NCI-H1694 (cell line): ENCODE measurements at places on chromosomes 12 and 14.

- DNase-seq: no peak
Observed at GRCh38 chr14:68687746-68688145, 105.1 kb downstream of the ZFP36L1 start.

DNA sequence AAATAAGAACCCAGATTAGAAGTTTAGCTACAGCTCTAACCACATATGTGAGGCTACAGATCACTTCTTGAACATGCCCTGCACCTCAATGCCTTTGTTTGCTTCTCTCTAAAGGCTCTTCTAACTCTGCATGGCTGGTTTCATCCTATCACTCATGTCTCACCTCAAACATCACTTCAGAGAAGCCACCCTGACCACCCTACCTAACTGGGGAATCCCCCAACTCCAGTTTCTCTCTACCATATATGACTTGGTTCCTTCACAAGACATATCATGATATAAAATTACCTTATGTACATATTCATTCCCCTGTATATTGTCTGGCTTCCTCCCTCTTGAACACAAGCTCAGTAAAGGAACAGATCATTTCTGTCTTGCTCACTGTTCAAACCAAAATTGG is 250.2 kb upstream of the GRIP1 start:
- DNase-seq: no peak

- no peak for DNase-seq
Observed at GRCh38 chr12:65293735-65294134, 15.3 kb downstream of the MSRB3 start.

DNA sequence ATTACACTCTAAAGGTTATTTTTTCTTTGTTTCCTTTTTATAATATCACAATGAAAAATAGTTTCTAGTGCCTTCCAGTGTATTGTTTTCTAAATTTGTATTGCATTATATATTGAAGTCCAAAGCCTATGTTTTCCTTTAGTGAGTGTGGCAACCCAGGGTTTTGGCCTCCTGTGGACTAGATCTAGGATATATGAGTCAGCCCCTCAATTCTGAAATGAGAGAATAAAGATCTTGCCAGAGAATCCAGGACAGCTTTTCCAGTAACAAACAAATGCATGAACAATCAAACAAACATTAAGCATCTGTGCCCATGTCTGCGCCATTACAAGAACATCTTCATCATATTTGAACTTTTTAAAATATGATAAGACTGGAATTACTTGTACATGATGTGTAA is 70.7 kb upstream of the SSTR1 start:
- DNase-seq: no peak

GRCh38 chr12:111819191-111820158 is 22.6 kb upstream of the MAPKAPK5 start:
- DNase-seq: no peak

DNA sequence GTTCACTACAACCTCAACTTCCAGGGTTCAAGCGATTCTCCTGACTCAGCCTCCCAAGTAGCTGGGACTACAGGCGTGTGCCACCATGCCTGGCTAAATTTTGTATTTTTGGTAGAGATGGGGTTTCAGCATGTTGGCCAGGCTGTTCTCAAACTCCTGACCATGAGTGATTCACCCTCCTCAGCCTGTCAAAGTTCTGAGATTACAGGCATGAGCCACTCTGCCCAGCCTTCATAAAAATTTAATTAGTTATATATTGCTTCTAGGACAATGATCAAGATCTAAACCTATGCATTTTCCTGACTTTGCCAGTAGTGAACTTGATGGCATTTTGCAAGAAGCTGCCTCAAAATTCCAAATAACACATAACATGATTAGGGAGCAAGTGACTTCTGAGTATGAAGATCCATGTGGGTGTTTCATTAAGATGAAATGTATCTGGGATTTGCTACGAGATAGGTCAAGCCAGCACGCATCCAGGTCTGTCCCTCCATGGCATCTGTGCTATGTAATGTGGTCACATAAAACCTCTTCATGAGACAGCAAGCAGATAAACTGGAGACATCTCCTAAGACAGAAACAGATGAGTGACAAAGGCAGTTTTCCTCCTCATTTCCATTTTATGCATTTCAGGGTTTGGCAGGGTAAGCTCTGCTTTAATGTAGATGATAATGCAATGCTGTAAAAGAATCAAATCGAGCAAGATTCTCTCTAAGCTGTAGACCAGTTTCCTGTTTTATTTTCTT is 319.4 kb upstream of the ATP2B1 start:
- no peak for DNase-seq

DNA sequence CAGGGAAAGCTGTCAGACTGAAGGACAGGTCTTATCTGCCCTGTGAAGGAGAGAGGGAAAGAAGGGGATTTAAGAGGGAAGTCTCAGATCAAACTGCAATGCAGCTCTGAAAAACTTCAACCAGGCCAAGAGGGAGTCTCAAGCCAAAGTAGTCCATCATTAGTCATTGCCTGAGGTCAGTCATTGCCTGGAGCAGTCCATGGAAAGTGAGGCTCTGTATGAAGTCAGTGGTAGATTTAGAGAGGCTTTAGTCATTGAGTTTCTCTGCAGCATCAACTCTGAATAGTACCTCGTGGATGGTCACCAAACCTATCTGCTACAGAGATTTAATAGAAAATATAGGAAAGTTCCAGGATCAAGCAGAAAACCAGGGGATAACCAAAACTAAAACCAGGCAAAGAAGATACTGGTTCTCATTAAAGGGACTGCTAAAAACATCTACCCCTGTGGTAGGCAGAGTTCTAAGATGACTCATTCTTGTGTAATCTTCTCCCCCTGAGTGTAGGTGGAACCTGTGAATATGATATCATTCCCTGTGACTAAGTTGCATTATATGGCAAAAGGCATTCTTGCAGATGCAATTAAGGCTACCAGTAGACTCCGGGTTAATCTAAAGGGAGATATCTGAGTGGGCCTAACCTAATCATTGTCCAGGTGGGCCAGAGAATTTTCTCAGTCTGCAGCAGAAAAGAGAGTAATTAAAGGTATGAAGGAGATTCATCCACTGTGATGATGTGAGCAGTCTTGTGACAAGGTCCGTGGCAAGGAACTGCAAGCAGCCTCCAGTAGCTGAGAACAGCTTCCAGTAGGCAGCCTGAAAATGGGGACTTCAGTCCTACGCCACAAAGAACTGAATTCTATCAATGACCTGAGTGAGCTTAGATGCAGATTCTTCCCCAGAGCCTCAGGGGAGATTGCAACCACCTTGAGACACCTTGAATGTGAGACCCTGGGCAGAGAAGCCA is 123.1 kb downstream of the GALC start:
- no peak for DNase-seq

- DNase-seq: no peak
Observed at GRCh38 chr14:30896435-30896834, 22.1 kb downstream of the COCH start.

DNA sequence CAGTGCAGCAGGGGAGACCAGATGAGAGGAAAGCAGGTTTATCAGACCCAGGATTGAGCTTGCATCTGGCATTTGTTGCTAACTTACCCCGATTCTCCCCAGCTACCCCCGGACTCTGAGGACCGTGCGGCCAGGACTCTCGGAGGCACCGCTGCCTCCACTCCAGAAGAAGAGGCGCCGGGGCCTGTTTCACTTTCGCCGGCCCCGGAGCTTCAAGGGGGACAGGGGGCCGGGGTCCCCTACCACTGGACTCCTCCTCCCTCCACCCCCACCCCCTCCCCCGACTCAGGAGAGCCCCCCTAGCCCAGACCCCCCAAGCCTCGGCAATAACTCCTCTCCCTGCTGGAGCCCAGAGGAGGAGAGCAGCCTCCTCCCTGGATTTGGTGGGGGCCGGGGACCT is 6.5 kb upstream of the CPNE6 start:
- no peak for DNase-seq

- DNase-seq: no peak
Observed at GRCh38 chr12:71277866-71278265, 120.1 kb upstream of the TSPAN8 start.

- DNase-seq: no peak
Observed at GRCh38 chr12:89678225-89678624, 30.4 kb downstream of the ATP2B1 start.

GRCh38 chr12:59122784-59123183 is 202.5 kb upstream of the LRIG3 start:
- no peak for DNase-seq

DNA sequence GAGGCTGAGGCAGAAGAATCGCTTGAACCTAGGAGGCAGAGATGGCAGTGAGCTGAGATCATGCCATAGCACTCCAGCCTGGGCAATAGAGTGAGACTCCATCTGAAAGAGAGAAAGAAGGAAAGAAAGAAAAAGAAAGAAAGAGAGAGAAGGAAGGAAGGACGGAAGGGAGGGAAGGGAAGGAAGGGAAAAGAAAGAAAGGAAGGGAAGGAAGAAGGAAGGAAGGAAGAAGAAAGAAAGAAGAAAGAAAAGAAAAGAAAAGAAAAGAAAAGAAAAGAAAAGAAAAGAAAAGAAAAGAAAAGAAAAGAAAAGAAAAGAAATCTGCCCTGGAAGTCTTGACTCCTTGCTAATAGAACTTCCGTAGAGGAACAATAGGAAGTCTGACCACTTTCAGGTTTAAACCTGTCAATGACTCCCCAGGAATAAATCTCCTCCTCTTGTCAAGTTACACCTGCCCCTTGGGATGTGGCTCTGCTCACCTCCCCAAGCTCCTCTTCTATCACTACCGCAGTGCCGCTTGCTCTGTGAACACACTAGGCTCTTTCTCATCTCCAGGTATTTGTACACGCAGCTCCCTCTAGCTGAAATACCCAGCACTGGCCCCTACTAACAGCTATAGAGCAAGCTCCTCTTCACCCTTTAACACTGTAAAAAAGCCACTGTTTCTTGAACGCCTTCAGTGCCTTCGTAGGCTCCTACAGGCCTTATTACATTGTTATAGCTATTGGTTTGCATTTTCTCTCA is 773.1 kb upstream of the TBX3 start:
- no peak for DNase-seq

DNA sequence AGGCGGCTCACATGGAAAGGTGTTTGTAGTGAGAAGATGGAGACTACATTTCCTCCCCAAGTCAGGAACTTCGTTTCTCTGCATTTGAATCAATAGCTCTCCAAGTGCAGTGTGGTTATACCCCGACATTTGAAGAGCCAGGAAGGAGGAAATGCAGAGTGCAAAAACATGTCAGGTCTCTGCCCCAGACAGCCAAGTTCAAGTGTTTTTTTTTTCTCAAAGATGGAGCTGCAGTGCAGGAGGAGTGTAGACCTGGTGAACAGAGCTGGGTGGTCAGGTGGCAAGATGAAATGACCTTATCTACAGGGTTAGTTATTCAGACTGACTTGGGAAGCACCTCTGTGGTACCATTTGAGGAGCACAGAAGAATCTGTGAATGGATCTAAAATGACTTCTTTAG is 21.3 kb downstream of the MLXIP start:
- no peak for DNase-seq

- no peak for DNase-seq
Observed at GRCh38 chr12:104966677-104967076, 8.6 kb upstream of the SLC41A2 start.

- DNase-seq: no peak
Observed at GRCh38 chr14:20435582-20436362, at the start of gene KLHL33. Gene KLHL33, minus strand, starts transcription at chr14:20436166. Its CDS starts 355 bp downstream, at chr14:20435811.

- DNase-seq: no peak
Observed at GRCh38 chr12:10571141-10571540, 42.3 kb downstream of the MAGOHB start.

DNA sequence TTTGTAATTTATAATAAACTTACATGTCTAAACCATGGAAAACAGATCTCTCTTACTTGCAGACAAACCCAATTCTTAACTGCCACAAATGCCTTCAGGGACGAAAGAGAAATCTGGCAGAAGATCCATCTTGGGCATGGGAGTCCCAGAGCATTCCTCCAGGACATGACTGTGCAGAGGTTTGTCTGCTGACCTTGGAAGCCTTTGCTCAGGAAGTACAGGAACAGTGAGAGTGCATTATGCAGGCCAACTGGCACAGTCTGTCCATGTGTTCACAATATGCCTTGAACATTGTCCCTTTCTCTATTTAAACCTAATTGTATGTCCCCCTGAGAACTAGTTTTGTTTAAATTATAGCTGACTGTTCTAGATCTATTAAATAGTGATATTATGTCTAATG is 467.1 kb downstream of the ATP23 start:
- DNase-seq: no peak

DNA sequence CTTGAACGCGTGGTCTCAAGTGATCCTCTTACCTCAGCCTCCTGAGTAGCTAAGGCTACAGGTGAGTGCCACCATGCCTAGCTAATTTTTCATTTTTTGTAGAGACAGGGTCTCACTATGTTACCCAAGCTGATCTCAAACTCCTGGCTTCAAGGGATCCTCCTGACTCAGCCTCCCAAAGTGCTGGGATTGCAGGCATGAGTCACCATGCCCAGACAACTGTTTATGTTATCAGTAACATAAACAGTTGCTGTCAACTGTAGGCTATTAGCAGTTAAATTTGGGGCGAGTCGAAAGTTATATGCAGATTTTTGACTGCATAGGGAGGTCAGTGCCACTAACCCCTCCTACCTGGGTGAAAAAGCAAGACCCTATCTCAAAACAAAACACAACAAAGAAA is 26.2 kb upstream of the LRRK2 start:
- no peak for DNase-seq

- DNase-seq: peak; percentile 60
Observed at GRCh38 chr14:99350751-99351150, 78.8 kb upstream of the BCL11B start.

- no peak for DNase-seq
Observed at GRCh38 chr12:73414926-73415325, 1122.7 kb upstream of the ATXN7L3B start.

- no peak for DNase-seq
Observed at GRCh38 chr14:106843951-106844483, 1317.6 kb downstream of the TMEM121 start.

DNA sequence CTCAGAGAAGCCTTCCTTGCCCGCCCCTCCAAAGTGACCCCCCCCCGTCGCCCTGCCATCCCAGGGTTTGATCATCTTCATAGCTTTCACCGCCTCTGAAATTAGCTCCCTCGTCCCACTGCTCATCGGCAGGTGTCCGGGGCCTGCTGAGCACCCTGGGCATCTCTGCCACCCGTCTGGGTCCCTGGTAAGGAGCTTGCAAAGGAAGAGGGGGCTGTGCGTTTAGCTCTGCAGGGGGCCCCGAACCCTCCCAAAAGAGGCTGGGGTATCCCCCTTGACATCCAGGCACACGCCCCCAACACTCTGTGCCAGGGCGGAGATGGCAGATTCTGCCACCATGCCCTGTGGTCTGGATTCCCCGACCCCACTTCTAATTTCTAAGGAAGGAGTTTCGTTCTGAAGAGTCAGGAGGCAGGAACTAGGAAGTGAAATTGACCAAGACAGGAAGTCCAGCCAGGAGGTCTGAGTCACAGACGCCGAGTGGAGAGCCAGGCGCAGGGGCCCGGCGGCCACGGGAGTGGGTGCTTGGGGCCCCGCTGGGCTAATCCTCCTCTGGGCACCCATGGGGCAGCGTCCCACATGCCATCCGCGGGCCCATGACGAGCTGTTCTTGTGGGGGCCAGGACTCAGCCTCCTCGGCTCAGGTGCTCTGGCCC is 95.7 kb downstream of the RFLNA start:
- no peak for DNase-seq

DNA sequence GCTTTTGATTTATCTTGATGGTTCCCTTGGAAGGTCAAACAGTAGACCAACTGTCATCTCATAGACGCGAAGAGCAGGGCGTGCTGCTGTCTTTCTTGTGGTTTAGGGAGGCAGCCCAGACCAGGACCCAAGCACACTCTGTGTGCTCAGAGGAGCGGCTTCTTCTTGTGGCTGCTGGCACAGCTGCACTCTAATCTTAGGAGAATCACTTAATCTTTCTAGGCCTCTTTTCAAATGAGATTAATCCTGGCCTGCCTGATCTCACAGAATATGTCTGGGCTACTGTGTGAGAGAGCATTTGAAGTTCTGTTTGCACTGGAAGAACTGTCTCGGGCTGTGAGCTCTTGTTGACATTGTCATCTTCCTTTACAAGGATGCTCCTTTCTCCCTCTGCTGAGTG is 60.0 kb upstream of the TRAF3 start:
- DNase-seq: no peak

GRCh38 chr12:72282721-72283120 is 10.6 kb downstream of the TRHDE start:
- DNase-seq: no peak
